Vagina (tissue), 2 donors: ENCODE measurements at places on chromosomes 4 and X.
A peak's percentile ranks its signal among the peaks of the same experiment; 100 is the strongest.

- DNase-seq = no peak
Observed at GRCh38 chr4:1053080-1053661, 41.7 kb downstream of the FGFRL1 start.

GRCh38 chr4:56052966-56053365 lies 104.2 kb downstream of the CEP135 start:
- DNase-seq = no peak

DNA sequence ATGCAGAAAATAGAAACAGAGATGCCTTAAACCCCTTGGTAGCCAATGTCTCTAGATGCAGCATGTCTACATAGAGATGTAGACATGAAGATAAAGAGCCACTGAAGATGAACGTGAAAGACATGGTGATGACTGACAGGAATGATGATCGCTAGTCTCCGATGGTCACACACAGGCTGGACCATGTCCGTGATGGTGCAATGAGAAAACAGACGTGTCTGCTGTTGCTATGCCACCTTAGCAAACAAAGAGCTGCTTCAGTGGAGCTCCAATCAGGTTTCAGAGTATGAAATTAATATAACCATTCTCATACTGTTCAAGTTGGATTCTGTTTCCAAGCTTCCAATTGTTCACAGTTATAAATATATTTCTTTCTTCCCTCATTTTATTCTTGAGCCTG lies 256.5 kb downstream of the CAMK2D start:
- DNase-seq = no peak

- DNase-seq = no peak
Observed at GRCh38 chrX:148457279-148457678, 43.1 kb upstream of the AFF2 start.

- peak; percentile 54 for DNase-seq
Observed at GRCh38 chr4:95181243-95181995, 367.4 kb downstream of the UNC5C start.

DNA sequence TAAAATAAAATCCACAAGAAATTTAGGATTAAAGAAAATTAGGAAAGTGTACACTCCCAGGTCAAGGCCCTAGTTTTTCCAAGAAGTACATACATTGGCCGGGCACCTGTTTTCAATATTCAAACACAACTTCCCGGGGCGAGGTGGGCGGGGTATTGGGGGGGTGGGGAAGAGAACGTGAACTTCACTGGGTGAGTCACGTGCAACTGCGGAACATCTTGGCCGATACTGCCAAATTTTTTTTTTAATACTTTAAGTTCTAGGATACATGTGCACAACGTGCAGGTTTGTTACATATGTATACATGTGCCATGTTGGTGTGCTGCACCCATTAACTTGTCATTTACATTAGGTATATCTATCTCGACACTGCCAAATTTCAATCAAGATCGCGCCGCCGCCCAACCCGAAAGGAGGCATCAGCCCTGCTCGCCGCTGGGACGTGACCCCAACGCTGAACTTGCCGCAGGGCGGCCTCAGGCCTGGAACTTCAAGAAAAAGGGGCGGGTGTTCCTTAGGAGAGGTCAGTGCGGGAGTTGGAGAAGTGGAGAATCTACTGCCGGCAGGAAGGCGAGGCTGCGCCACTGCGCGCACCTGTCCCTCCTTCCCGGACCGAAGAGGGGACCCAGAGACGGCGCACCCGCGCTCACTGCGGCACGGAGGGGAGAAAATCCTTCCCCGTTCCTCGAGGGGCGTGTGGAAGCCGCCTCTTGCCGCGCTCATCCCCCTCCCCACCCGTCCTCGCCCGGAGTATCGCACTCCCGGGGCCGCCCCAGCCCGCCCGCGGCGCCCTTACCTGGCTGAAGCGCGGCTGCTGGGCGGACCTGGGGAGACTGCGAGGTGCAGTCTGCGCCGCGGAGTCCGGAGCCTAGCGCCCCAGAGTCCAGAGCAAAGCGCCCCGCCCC lies at the start of gene TEC:
TEC (minus strand) TSS at position 883 of the 905 bp plus-strand sequence. CDS start 41,224 bp downstream, outside the sequence.
- no peak for DNase-seq

DNA sequence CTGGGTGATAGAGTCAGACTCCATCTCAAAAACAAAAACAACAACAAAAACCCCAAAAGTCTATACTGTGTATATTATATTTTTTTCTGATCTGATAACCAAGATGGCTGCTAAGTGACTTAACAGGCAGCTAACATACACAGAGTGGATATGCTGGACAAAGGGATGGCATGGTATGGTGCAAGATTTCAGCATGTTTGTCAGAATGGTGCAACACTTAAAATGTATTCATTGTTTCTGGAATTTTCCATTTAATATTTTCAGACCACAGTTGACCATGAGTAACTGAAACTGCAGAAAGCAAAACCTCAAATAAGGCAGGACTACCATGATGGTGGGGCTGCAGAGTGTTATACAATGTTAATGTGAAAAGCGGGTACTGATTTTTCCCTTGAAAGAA lies 6.1 kb upstream of the BOD1L1 start:
- no peak for DNase-seq

DNA sequence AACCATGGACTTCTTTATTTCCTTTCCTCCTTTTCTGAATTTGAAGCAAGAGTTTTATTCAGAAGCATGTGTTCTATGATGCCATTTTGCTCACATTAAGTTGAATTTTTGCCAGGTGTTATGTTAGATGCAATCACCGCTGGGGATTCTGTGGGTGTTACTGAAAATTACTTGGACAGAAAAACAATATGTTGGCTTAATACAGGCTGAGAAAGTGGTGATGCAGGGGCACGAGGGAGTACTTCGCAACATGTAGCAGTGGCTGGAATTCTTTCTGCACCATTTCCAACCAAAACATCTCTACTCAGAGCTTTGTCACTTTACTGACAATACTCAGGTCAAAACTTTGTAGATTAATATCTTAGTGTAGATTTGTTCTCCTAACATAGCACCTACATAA lies 109.2 kb upstream of the PCDH18 start:
- no peak for DNase-seq

DNA sequence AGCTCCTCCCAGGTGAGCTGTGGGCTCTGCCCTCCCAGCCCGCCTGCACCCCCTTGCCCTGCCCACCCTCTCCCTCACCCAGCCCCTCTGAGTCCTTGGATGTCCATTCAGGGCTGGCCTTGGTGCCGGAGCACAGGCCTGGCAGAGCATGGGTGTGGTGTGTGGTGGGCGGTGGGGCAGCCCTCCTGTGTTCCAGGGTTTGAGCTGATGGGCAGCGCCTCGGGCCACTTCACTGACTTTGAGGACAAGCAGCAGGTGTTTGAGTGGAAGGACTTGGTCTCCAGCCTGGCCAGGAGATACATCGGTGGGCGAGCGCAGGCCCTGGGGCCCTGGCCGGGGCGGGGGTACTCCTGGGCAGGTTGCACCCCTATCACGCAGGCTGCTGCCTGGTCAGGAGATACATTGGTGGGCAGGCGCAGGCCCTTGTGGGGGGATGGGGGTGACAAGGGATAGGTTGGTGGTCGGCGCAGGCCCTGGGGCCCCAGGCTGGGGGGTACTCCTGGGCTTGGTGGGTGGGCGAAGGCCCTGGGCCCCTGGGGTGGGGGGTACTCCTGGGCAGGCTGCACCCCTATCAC lies 7.6 kb upstream of the SLC26A1 start:
- DNase-seq = no peak

DNA sequence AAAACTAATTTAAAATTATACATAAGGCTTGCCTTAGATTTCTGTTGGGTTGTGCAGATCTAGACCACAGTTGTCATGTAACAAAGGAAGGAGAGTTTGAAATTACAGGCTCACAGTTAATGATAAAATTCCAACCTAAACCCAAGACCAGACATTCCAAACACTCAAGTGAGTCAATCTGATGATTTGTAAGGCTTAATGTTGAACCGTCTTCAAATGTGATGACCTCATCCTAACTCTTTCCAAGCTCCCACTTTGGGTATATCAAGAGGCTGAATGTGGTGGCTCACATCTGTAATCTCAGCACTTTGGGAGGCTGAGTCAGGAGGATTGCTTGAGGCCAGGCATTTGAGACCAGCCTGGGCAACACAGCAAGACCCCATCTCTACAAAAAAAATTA lies 149.2 kb downstream of the TBL1X start:
- DNase-seq = no peak
